ENCODE measurements at places on chromosomes 7 and 10. TPM values are rescaled to one million over a fixed set of nuclear protein-coding genes. Genes with fewer than 3 reads are reported as not detected.

RAPGEF5 gene
- 1.5 TPM for total RNA-seq

CRTAC1 gene
- under 0.01 TPM for total RNA-seq

NIPSNAP2 gene
- 34.7 TPM for total RNA-seq

PVRIG gene
- total RNA-seq = not detected

FBH1 gene
- total RNA-seq = 116 TPM

TNPO3 gene
- total RNA-seq = 76.0 TPM

PDK4 gene
- under 0.01 TPM for total RNA-seq

CDK14 gene
- total RNA-seq = 48.7 TPM

TEX47 gene
- not detected for total RNA-seq

AP5Z1 gene
- total RNA-seq = 30.3 TPM

GIMAP5 gene
- total RNA-seq = not detected

FANK1 gene
- 4.6 TPM for total RNA-seq

GPER1 gene
- 1.6 TPM for total RNA-seq

LGI1 gene
- not detected for total RNA-seq

IFIT1B gene
- not detected for total RNA-seq

LRRC17 gene
- total RNA-seq = 69.2 TPM

IFRD1 gene
- 78.0 TPM for total RNA-seq

MCM7 gene
- total RNA-seq = 14.6 TPM

HELLS gene
- total RNA-seq = 6.5 TPM

MPP7 gene
- total RNA-seq = 0.59 TPM

GPR26 gene
- total RNA-seq = not detected

DNAJB12 gene
- total RNA-seq = 23.8 TPM

SPDYE2B gene
- not detected for total RNA-seq

VAX1 gene
- total RNA-seq = not detected

PTPRZ1 gene
- not detected for total RNA-seq

KCND2 gene
- 0.18 TPM for total RNA-seq

VSTM4 gene
- total RNA-seq = 1.6 TPM

ZNF485 gene
- total RNA-seq = 2.1 TPM

SLC13A4 gene
- total RNA-seq = 0.05 TPM

SPDYE11 gene
- total RNA-seq = not detected
